NCI-H524 (cell line): ENCODE measurements at places on chromosomes 13 and 19.

GRCh38 chr13:65808061-65808460 lies 1422.1 kb downstream of the PCDH9 start:
- DNase-seq = no peak

GRCh38 chr13:108305655-108306054 lies 36.1 kb downstream of the TNFSF13B start:
- no peak for DNase-seq

DNA sequence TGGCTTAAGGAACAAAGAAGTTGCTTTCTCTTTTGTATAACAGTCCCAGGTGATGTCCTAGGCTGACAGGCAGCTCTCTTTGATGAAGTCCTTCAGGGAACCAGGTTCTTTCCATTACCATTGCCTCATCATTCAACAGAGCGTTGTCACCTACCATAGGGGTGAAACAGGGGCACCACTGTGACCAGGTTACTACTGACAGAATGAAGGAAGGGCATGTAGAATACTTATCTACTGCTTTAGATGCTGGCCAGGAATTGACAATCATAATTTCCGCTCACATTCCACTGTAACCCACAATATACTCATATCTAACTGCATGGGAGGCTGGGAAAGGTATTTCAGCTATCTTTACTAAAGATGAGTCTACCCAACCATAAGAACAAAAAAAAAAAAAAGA lies 148.0 kb upstream of the FNDC3A start:
- no peak for DNase-seq

- DNase-seq = peak; percentile 59
Observed at GRCh38 chr19:12834976-12835757, 788 bp upstream of the RTBDN start.

DNA sequence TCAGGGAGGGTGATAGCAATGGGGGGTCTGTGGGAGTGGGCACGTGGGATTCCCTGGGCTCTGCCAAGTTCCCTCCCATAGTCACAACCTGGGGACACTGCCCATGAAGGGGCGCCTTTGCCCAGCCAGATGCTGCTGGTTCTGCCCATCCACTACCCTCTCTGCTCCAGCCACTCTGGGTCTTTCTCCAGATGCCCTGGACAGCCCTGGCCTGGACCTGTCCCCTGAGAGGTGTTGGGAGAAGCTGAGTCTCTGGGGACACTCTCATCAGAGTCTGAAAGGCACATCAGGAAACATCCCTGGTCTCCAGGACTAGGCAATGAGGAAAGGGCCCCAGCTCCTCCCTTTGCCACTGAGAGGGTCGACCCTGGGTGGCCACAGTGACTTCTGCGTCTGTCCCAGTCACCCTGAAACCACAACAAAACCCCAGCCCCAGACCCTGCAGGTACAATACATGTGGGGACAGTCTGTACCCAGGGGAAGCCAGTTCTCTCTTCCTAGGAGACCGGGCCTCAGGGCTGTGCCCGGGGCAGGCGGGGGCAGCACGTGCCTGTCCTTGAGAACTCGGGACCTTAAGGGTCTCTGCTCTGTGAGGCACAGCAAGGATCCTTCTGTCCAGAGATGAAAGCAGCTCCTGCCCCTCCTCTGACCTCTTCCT lies 9.3 kb upstream of the CEACAM7 start:
- DNase-seq = no peak

GRCh38 chr13:81738364-81738763 lies 1397.4 kb upstream of the SPRY2 start:
- no peak for DNase-seq

GRCh38 chr13:66778461-66778860 lies 451.7 kb downstream of the PCDH9 start:
- no peak for DNase-seq

GRCh38 chr13:79486433-79487188 lies 5.7 kb downstream of the NDFIP2 start:
- no peak for DNase-seq
